ENCODE measurements at places on chromosomes 3 and 15.

DNA sequence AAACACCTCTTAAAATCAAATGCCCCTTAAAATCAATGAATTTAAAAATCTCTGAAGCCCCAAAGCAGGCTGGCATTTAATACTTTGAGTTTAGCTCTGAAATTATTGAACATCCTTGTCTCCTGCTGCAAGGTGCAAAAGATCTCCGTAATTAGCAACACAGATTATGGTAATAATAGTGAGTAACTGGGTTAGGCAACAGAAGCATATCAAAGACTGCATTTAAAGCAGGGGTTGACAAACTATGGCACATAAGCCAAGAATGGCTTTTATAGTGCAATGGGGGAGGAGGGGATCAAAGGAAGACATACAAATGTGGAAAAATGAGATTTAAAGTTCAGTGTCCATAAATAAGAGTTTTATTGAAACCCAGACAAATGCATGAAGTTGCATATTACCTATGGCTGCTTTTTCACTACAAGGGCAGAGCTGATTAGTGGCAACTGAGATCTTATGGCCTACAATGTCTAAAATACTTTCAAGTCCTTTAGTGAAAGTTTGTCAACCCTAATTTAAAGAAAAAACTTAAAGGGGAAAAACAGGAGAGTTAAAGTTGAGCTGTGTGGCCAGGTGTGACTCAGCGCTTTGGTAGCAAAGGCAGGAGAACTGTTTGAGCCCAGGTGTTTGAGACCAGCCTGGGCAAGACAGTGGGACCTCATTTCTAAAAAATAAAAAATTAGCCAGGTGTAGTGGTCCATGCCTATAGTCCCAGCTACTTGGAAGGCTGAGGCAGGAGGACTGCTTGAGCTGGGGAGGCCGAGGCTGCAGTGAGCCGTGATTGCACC is 157.6 kb downstream of the TBL1XR1 start:
- no peak for DNase-seq

DNA sequence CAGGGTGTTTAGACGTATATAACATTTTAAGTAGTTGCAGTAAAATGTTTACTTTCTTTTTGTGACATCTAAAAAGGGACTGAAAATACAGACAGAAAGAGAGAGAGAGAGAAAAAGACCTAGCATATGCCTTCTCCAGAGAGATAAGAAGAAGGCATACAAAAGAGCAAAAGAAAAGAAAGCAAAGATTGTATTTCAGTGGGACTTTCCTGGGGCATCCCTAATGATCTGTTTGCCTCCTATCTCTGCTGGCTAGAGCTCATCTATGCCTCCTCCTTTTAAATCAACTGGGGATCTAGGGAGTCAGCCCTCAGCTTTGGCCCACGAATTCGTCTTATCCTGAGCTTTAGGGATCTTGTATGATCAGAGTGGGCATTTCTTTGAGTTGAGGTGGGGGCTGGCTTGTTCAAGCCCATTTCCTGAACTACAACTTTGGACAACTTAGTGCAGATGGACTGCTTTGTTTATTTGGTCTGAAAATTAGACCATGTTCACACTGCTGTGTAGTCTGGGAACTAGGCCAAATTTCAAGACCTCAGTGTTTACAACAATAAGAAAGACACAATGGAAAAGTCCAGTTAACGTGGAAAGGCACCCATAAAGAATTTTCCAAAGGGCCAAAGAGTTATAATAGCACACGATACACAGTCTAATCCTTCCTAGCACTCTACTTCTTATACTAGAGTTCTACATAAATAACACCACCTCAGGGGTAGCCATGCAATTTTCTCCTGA is 61.0 kb downstream of the ATP8B4 start:
- no peak for DNase-seq

- no peak for DNase-seq
Measured at GRCh38 chr3:157931517-157931916, 174.7 kb downstream of the SHOX2 start.

- DNase-seq = peak; percentile 76
Measured at GRCh38 chr15:67884514-67885174, 44.8 kb upstream of the RNU6-1 start.

DNA sequence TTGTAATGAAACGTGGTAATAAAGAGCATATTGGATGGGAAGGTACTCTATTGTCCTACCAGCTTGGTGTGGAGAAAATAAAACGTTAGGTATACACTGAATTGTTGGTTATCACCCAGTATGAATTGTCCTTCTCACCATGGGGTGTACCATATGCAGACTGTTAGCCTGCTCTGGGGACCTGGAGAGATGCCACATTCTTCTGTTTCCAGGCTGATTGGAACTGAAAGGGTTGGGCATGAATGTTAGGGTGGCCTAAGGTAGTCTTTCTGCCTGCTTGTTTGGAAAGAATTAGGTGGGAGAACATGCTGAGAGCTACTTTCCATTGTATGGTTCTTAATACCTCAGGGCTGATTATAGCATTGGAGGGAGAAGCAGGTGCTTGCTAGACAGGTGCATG is 340.6 kb downstream of the PTPRG start:
- DNase-seq = no peak

- DNase-seq = no peak
Measured at GRCh38 chr3:24999357-24999756, 428.7 kb upstream of the RARB start.

- DNase-seq = no peak
Measured at GRCh38 chr3:185250247-185250646, 3.6 kb downstream of the EHHADH start.

Data from LoVo (cell line).